ENCODE measurements at places on chromosomes 5 and 9.

- no peak for DNase-seq
These were observed 61.5 kb downstream of the ZNF354C start for GRCh38 chr5:179121667-179122111.

DNA sequence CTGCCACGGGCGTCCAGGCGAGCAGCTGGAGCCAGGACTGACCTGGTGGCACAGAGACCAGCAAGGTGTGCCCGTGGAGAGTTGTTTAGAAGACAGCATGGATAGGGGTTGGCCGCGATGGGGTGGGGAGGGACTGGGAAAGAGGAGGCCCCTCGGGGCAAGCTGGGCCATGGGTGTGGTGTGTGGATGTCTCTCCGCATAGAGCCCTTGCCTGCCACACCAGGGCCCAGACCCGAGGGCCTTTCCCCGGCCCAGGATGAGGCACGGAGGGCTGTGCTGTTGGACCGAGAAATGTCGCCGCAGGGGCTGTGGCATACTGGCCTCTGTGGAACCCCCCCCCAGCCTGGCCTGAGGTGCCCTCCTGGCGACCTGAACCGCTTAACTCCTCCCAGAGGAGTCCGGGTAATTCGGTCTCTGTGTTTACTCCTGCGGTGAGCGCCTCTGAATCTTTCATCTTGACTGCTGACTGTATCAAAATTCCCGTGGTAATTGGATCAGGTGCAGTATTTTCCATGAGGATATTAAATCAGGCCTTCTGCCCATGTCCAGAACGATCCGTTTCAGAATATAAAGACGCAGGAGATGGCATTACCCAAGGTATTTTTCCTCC lies 22.5 kb upstream of the LAMC3 start:
- no peak for DNase-seq

DNA sequence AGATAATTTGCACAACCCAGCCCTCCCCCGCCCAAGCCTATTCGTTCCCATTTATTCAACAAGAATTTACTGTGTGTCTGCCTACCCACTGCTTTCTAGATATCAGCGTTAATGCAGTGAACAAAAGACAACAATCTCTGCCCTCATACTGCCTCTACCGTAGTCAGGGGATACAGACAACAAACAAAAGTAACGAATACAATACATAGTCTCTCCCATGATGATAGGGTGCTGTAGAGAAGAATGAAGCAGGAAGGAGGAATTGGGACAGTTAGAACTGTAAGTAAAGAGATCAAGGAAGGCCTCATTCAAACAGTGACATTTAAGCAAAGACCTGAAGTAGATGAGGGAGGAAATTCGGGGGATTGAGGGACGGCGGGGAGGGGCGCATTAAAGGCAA lies 1.7 kb downstream of the GFM2 start:
- DNase-seq, result no peak

- DNase-seq, result no peak
These were observed 4.4 kb upstream of the TOR4A start for GRCh38 chr9:137273095-137273490.

GRCh38 chr5:154899151-154899816 lies 38.7 kb downstream of the GEMIN5 start:
- no peak for DNase-seq

- no peak for DNase-seq
These were observed 12.1 kb downstream of the ACER2 start for GRCh38 chr9:19420877-19421276.

- DNase-seq, result no peak
These were observed 77.3 kb downstream of the WNK2 start for GRCh38 chr9:93261281-93261680.

DNA sequence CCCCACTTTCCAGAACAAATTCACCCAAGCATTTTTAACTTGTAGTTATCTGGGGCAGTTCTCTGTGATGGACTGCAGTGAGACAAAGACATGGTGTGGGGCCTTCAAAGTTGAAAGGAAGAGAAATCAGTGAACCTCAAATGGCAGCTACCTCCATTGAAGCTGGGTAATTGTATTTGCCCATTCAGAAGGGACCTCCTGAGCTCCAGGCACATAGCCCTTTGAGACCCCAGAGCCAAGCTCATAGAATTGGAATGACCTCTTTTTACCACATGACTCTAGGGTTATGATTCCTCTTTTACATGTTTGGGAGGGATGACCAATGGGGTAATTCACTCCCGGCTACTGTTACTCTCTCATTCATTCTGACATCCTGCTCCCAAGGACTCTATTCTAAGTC lies 368.4 kb upstream of the ITGA1 start:
- no peak for DNase-seq

DNA sequence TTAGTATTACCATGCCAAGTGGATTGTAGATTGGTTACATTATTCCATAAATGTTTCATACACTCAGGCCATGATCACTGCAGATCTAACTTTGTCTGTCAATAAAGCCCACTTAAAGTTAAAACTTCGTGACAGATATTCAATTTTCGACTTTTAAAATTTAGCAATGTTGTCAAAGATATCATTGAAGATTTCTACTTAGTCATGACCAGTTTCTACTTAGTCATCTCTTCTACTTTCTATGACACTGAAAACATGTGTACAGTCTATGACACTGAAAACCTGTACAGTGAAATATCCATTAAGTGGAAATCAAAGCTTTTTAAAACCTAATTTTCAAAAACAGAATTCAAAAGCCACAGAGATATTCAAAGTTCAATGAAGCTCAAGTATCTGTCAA lies 258.2 kb downstream of the MCTP1 start:
- DNase-seq, result no peak

GRCh38 chr5:50995285-50995942 lies 329.0 kb downstream of the PARP8 start:
- DNase-seq, result no peak

- DNase-seq, result no peak
These were observed 243.5 kb downstream of the ENC1 start for GRCh38 chr5:74396913-74397622.

DNA sequence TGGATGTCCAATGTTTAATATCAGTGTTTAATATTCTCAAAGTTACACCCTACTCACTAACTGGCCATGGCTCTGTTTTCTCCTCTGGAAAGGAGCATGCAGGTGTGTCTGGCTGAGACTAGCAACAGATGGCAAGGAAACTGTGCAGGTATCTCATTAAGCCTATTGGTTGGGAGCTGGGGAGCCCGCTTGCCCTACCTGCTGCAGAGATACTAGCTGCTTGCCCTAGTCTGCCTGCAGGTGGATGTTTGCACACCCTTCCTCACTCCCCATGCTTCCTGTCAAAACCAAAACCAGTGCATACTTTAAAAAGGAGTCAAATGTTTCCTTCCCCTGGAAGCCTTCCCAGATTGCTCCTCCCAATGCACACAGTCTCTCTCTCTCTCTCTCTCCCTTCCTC lies 228.3 kb upstream of the RASEF start:
- no peak for DNase-seq

DNA sequence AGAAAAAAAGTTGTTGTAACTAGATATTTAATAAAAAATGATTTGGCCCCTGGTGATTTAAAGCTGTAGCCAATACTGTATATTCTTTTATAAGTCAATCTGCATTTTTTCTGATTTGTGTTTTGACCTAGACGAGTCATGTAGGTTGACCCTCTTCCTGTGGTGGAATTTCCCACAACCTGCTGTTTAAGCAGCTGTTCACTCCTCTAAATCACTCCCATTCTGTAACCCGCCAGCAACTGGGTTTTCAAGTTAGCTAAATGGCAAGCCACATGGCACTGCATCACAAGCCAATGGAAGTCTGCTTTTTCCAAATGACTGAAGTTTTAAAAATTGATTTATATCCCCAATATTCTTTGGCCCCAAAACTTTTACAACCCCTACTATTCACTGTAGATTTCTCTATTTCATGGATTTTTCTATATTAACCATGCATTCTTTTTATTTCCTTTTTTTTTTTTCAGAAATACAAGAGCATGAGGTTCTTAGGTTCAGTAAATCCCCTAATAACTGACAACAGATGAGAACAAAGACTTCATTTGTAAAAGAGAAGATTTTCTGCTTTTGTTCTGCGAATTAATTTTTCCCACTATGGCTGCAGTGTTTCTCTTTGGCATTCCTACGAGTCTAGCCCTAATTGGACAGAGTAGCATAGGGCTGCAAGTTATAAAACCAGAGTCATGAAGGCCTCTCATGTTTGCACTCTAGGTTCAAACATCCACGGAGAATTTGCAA lies 184.5 kb upstream of the TLE4 start:
- no peak for DNase-seq

DNA sequence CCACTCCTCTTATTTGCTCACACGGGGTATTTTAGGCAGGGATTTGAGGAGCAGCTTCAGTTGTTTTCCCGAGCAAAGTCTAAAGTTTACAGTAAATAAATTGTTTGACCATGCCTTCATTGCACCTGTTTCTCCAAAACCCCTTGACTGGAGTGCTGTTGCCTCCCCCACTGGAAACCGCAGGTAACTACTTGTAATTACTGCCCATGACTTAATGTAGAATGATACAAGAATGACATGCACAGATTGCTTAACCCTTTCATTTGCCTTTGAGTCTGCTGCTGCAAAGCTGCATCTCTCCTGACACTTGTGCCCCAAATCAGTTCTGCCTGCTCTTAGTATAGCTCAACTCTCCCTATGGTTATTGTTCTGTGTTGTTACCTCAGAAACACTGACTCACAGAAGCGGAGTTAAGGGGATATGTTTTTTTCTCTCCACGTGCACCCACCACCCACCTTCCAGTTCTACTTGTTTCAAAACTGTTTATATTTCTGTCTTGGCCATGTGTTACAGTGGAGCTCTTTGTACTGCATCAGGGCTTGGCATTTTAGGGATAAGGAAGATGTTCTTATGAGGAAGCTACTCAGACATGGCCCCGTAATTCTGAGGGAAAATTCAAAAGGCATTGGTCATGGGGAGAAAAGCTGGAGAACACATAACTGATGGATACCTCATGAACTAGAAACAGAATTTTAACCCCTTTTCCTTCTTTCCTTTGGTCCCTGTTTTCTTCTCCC lies 2.3 kb downstream of the ADRB2 start:
- DNase-seq, result no peak

GRCh38 chr5:80569961-80570786 lies at the start of gene ANKRD34B:
ANKRD34B (minus strand) TSS chr5:80570280; CDS start chr5:80560019, 10,261 bp downstream.
- DNase-seq, result no peak

GRCh38 chr9:130897848-130898551 lies 1.4 kb upstream of the QRFP start:
- DNase-seq, result no peak

- DNase-seq, result no peak
These were observed 13.5 kb downstream of the ADRB2 start for GRCh38 chr5:148839960-148840359.

- peak; percentile 5 for DNase-seq
These were observed 91.5 kb upstream of the DNAH5 start for GRCh38 chr5:14035859-14036503.

DNA sequence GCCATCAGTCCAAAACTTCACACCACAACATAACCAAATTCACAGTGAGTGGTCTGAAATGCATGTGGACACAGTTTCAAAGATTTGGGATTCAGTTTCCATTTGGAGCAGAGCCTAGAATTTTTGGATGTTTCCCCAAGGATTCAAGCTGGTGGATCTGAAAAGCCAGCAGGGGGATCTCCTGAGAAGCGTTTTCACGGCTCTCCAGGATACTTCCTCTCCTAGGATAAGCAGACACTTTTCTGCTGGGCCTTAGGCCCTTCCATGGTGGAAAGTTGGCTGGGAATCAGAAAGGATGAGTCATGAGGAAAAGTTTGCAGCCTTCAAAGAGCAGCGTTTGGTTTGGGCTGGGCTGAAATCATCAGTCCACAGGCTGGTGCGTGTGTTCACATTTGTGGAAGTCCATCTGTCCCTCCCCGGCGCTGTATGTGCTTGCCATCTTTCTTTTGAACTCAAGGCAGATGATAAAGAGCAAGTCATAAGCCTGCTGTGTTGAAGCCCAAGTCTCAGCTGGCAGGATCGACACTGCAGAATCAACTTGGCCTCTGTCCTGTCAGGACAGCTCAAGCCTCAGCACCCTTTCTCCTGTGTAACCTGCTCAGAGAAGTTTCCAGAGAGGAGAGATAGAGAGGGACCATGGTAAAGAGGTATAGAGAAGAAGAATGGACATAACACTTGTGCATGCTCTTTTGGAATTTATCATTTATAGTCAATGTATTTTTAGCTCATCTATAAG lies 152.6 kb upstream of the MSX2 start:
- DNase-seq, result no peak

- no peak for DNase-seq
These were observed 119.5 kb upstream of the TLE4 start for GRCh38 chr9:79452265-79452664.

Measured in GDM1 (cell line).